ENCODE measurements at places on chromosomes 6 and 20.

DNA sequence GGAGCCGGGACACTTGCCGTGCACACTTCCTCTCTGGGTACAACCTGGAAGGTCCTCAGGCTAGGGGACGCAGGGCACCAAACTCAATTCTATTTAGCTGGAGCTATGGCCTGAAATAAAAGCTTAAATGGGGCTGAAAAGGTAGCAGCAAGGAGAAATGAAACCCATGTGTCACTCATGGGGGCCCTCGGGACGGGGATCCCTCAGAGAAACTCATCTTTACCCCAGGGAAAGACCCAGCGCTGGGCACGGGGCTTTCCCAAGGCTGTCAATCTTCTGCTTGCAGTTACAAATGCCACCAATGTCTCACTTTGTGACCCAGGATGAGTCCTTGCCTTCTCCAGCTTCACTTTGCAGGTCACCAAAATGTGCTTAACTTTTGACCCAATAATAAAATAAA is 16.5 kb downstream of the SNAI1 start:
- peak; percentile 95 for DNase-seq

GRCh38 chr6:159256128-159256527 is 86.9 kb downstream of the FNDC1 start:
- no peak for DNase-seq

GRCh38 chr6:156166093-156166492 is 611.1 kb upstream of the ARID1B start:
- DNase-seq, result no peak

GRCh38 chr6:140321891-140322290 is 947.4 kb upstream of the CITED2 start:
- DNase-seq, result no peak
